ENCODE measurements at places on chromosomes 11 and 22.

DNA sequence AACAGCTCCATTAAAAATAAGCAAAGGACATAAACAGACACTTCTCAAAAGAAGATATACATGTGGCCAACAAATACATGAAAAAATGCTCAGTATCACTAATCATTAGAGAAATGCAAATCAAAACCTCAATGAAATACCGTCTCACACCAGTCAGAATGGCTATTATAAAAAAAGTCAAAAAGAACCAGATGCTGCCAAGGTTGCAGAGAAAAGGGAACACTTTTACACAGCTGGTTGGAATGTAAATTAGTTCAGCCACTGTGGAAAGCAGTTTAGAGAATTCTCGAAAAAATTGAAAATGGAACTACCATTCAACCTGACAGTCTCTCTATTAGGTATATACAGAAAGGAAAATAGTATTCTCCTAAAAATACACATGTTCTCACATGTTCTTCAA is 102.4 kb upstream of the FIBIN start:
- no peak for DNase-seq

DNA sequence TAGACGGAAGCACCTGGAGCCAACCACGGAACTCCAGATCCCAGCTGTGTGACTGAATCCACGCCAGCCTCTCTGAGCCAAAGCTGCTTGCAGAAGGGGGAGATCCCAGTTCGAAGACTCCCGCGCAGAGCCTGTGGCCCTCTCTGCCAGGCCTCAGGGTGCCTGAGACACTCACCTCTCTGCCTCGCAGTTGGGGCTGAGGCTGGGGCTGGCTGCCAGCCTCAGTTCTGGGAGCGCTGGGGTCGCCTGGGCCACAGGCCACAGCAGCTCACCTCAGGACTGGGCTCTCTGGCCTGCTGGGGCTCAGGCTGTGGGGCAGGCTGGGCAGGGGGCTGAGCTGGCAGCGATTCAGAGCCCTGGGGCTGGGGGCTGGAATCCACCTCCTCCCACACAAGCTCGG is 8.2 kb upstream of the IGF2 start:
- no peak for DNase-seq

GRCh38 chr11:102513869-102514268 is 16.7 kb downstream of the MMP7 start:
- peak; percentile 25 for DNase-seq

- no peak for DNase-seq
Observed at GRCh38 chr11:120516461-120517389, 5.2 kb downstream of the GRIK4 start.

- DNase-seq: no peak
Observed at GRCh38 chr11:106152824-106153223, 75.4 kb downstream of the AASDHPPT start.

DNA sequence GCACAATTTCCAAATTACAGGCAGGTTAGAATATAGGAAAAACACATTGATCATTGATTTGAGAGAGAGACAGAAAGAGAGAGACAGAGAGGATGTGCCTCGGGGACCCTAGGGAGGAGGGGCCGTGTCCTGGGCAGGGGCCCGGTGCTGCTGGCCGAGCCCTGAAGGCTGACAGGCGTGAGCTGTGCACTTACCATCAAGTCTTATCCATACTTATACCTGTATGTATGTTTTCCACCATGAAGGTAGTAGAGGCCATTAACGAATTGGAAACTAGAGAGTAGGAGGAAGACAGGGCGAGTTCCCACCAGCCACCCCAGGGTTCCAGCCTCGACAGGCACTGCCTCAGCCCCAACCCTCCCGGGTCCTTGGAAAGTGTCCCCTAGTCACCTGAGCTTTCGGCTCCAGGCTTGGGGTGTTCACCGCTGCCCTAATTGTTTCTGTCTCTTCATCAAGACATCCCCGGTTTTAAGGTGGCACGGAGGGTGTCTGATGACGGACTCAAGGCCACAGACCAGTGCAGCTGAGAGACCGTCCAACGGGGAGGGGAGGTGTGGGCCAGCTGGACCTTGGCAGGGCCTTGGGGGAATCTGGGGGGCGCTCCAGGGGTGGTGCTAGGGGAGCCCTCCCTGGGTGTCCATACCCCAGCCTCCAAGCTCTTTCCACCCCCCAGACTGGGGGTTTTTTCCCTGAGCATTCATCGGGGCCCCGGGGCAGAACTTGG is 431.3 kb downstream of the TBC1D22A start:
- no peak for DNase-seq

DNA sequence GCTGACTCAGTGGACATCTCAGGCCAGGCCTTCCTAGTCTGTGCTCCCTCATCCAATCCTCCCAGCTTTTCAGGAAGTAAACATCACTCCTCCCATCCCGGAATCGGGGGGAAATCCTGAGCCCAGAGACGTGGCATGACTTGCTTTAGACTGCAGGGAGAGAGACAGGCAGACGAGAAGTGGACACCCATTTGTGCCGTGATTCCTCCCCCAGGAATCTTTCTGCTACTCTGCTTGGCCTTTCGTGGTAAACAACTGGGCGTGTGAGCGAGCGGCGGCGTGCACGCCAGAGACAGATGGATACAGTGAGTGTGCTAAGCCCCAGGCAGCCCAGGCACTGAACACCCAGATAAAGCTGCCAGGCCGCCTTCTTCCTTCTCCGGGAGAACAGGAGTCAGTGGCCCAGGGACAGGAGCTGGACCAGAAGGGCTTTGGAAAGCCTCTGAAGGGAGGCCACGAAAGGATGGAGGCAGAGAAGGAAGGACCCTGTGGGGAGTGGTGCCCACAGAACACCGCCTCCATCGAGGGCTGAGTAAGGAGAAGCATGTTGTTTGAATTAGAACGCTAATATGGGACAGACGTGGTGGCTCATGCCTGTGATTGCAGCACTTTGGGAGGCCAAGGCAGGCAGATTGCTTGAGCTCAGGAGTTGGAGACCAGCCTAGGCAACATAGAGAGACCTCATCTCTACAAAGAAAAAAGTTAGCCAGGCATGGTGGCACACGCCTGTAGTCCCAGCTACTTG is 53.0 kb upstream of the PRR5 start:
- no peak for DNase-seq

DNA sequence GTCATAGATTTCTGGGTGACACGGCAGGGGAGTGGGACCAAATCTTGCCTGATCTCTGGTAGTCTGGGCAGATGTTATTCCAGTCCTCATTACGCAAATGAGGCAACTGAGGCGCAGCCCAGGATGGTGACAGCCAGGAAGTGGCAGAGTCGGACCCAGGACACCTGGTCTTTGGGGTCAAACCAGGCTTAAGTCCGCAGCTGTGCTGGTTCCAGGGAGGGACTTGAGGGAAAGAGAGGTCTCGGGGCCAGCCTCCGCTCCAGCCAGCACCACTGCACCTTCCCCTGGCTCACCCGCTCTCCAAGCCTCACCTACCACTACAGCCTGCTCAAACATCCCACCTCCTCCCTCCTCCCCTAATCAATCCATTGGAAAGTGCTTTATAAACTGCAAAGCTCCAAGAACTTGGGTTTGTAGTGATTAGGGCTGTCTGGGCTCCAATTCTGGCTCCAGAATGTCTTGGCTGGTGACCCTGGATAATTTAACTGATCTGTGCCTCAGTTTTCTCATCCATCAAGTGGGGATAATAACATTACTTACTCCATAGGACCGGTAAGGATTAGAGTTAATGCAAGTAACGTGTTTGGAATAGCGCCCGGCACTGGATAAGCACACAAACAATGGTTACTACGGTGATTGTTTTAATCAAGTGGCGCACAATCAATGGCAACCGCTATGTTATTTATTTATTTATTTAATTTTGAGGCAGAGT is 526 bp upstream of the PNPLA5 start:
- DNase-seq: no peak

GRCh38 chr22:49979587-49980264 is 19.2 kb downstream of the PIM3 start:
- DNase-seq: no peak

- DNase-seq: no peak
Observed at GRCh38 chr22:46376908-46377524, 41.5 kb downstream of the TRMU start.

DNA sequence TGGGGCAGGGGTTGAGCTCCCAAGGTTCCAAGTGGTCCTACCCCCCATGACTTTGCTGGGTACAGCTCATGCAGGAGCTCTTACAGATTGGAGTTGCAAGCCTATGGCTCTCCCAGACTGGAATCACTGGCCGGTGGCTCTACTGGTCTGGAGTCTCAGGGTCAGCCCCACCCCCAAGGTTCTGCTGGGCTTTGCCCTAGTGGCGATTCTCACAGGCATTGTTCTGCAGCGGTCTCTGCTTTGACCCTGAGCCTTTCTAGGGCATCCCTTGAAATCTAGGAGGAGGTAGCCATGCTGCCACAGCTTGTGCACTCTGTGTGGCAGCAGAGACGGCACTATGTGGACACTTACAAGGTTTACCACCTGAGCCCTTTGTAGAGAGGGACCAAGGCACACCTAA is 49.3 kb upstream of the HMGXB4 start:
- DNase-seq: no peak

- DNase-seq: no peak
Observed at GRCh38 chr22:23684561-23685031, 6.2 kb upstream of the RGL4 start.

- DNase-seq: no peak
Observed at GRCh38 chr11:110035357-110035756, 57.8 kb upstream of the ZC3H12C start.

- DNase-seq: no peak
Observed at GRCh38 chr11:13358596-13359270, 81.1 kb downstream of the BMAL1 start.

DNA sequence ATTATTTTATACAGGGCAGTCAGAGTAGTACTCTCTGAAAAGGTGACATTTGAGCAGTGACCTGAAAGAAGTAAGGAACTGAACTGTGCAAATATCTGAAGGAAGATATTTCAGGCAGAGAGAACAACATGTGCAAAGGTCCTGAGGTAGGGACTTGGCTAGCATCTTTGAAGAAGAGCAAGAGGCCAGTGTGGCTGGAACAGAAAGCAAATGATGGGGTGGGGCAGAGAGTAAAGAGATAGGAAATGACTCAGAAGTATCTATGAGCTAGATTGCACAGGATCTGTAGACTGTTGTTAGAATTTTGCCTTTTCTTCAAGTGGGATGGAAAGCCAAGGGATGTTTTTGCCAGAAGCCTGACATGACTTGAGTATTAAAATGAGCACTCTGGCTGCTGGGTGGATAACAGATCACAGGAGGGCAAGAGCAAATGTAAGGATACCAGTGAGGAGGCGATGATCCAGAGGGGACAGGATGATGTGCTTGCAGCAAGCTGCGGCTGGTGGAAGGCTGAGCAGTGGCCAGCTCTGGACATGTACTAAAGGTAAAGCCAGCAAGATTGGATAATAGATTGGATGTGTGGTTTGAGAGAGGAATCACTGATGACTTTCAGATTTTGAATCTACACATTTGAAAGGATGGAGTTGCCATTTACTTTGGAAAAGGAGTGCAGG is 33.2 kb upstream of the TTC12 start:
- DNase-seq: no peak

GRCh38 chr11:120235024-120235628 is 4.8 kb upstream of the POU2F3 start:
- peak; percentile 81 for DNase-seq

DNA sequence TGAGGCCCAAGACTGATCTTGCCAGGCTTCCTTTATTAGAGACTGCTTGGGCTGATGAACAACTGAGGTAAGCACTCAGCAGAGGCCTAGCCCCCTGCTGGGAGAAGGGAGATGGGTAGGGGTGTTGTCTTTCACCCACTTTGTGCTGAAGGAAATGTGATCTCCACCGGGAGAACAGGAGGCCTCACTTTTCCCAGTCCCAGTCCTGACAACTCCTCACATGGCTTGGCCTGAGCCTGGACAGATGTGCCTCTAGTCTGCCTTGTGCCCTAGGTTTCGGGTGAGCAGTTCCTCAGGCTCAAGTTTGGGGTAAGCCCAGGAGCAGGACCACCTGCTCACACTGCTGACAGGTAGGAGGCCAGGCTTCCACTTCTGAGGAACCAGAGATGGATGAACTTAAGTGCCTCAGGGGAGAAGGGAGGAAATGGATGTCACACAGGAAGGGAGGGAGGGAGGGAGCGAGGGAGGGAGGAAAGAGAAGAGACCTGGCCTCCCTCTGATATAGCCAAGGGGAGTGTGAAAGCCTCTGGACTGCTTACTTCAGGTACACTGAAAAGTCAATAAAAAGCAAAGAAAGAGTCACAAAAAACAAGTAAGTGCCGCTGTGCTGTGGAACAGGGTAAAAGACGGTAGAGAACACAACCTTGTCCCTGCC is 8.1 kb downstream of the CLPB start:
- DNase-seq: no peak

DNA sequence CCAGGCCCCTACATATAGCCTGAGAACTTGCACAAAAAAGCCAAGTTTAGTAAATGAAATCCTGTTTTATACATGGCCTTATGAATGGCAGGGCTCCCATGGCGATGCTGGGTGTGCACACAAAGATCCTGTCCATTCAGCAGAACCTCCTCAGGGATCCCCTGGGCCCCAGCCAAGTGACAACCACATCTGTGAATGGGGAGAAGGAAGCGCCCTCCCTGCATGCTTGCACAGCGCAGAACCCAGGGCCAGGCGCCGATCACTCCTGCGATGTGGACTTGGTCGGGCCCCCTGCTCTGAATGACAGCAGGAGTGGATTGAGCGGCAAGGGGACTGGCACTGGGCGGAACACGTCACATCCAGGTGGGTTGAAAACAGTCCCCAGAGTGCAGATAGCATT is 4.5 kb upstream of the CDC42EP2 start:
- DNase-seq: no peak

GRCh38 chr11:13220148-13220547 is 57.4 kb upstream of the BMAL1 start:
- no peak for DNase-seq
